ENCODE measurements at places on chromosomes 6 and 20.

- DNase-seq, result no peak
These were observed 120.8 kb downstream of the CEBPB start for GRCh38 chr20:50311308-50312001.

- DNase-seq, result no peak
These were observed 48.3 kb upstream of the EEF1A1 start for GRCh38 chr6:73569121-73569520.

DNA sequence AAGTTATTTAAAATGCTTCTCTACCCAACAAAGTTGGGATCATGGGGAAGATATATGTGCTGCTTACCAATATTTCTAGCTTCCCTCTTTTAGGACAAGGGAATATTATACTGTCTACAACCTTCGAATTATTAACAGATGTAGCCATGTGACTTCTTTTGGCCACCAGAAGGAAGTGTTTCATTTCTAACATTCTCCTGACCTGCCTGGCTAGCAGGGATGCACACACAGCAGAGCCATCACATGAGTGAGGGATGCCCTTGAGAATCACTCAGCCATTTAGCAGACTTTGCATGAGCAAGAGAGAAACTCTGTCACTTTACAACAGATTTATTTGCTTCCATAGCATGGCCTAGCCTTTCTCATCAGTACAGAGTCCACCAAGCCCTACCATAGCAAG, 230.7 kb upstream of the MARCKS start:
- no peak for DNase-seq

- no peak for DNase-seq
These were observed 231.2 kb upstream of the PLN start for GRCh38 chr6:118316796-118317384.

DNA sequence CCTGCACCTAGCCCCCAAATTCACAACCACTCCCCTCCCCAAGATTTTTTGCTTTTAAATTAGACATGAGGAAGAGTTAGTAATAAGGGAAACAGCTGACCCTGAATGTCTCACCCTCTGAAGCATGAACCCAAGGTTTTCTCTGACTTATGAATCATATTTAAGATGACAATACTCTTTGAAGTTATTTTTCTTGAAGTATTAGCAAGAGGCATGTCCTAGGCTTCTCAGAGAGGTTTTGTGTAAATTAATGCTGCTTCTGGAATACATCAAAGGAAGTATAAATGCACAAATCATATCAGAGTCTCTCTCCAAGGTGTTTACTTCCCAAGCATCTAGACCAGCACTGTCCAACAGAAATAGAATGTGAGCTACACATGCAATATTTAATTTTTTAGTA, 408.1 kb upstream of the MARCKS start:
- no peak for DNase-seq

GRCh38 chr6:143223895-143224294, 163.2 kb downstream of the AIG1 start:
- DNase-seq, result no peak

DNA sequence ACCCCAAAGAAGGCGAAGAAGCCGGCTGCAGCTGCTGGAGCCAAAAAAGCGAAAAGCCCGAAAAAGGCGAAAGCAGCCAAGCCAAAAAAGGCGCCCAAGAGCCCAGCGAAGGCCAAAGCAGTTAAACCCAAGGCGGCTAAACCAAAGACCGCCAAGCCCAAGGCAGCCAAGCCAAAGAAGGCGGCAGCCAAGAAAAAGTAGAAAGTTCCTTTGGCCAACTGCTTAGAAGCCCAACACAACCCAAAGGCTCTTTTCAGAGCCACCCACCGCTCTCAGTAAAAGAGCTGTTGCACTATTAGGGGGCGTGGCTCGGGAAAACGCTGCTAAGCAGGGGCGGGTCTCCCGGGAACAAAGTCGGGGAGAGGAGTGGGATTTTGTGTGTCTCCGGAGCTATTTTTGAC, 69.6 kb downstream of the HFE start:
- DNase-seq, result peak; percentile 23

- DNase-seq, result no peak
These were observed 88.1 kb upstream of the STMND1 start for GRCh38 chr6:17013701-17014100.

- DNase-seq, result no peak
These were observed 171.4 kb downstream of the CD109 start for GRCh38 chr6:73867411-73867810.

GRCh38 chr6:42864602-42865001, 14.8 kb upstream of the RPL7L1 start:
- DNase-seq, result no peak

DNA sequence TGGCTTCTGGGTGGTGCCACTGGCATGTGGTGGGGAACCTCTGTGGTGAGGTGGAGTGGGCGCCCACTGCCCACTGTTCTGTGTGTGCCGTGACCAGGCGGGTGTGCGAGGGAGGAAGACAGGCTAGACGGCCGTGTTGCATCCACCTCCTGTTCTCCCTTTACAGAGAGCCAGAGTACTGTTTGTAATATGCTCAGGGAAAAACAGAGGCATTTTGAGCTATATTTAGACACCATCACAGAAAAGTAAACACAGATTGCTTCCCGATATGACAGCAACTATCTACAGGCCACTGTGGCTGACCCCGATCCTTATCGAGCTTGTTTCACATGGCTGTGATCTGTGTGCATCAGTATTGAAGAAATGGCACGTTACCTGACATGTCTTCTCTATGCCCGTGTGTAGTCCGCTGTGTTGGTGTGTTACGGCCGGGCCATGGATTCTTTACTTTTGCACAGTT, 45.6 kb downstream of the ARID1B start:
- DNase-seq, result no peak

DNA sequence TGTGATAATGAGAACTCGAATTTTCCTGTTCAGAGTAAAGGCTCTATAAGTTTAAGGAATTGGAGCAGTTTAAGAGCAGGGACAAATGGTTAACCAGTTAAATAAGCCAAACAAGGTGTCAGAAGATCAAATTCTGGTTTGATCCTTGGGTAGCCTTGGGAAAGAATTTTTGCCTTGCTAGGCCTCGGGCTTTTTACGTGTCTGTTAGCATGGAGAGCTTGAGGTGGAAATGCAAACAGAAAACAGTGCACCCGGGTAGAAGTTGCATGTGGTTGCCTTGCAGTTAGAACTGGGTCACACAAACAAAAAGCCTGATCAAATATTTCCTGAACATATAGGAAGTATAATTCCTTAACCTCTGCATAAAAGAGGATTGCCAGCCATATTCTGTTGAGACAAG, 58.3 kb downstream of the RIN2 start:
- no peak for DNase-seq

GRCh38 chr6:106318061-106318460, 7.5 kb downstream of the ATG5 start:
- DNase-seq, result no peak

DNA sequence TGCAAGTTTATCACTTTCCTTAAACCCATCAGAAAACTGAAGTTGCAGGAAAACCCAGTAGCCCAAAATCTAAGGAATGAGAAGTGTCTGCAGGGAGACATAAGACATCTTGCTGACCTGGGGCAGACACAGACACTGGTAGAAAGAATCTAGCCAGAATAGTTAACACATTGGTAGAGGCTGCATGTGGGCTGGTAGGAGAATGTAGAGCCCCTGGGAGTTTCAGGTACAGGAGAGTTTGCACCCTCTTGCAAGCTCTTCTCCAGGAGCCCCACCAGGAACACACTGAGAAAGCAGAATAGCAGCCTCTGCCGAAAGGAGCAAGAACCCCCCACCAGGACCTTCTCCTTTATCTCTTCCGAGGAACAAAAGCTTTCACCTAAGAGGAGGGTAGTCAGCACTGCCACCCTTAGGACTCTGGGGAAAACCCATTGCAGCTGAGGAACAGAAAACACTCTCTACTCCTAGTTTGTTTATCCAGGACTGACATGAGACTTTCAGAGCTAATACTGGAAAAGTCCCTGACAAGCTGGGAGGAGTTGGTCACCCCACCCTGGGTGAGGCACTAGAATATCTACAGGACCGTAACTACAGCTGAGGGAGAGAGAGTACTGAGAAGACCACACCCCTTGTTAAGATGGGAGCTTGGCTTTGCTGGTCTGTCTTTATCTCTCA, 10.5 kb upstream of the OGFRL1 start:
- DNase-seq, result no peak

GRCh38 chr6:48197941-48198340, 86.9 kb upstream of the PTCHD4 start:
- no peak for DNase-seq
